ENCODE measurements at places on chromosomes 2 and 18.

DNA sequence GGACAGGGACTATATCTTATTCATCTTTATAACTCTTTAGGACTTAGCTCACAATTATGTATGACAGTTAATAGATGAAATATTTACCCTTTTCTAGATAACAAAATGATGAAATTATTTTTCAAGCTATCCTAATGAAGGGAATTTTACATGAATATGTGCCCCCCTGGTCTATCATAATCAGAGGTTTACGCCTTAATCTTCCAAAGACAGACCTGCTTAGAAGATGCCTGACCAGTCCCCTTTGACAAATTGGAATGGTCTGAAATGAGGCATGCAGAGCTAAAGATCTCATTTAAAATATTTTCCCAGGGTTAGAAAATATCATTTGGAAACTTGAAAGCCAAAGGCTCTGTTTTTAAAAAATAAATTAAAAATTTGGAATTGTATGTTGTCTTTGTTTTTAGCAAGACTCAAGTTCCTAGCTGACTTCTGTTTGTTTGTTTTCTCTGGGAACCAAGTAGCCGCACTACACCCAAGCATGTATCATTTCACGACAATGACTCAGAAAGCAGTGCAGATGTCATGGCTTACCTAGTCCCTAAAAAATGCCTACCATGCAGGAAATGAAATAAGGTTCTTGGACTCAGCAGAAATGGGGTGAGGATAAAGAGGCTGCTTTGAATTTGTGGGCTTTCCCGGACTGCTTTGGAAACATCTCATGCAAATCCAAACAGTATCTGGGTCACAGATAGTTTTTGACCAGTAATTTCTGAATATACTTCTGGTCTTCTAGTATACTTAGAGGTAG lies 162.1 kb downstream of the ZEB2 start:
- DNase-seq = no peak

DNA sequence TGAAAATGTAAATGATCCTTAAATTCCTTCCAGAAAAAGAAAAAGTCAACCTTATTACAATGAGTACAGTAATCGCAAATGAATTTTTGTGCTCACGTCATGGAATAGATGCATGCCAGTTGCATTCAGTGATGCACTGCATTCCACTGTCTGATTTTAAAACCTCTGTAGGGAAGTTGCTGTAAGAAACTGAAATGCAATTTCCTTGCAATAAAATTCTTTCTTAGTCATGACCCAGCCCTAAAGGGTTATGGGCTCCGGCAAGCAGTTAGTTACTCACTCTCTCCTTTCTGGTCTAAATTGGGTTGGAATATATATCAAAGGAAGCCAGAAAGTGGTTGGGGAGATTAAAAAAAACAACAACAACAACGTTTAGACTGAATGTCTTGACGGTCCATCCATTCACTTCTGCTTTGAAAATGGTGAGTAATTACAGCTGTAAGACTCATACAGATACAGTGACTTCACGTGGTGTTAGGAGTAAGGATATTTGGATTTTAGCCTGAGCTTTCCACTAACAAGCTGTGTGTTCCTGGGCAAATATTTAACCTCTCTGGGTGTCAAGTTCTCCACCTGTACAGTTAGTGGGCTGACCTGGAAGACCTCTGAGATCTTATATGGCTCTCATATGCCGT lies 8.6 kb upstream of the RND3 start:
- DNase-seq = no peak

- DNase-seq = no peak
Measured at GRCh38 chr18:62778976-62779869, 63.9 kb downstream of the PHLPP1 start.

GRCh38 chr2:234392041-234392615 lies 104.8 kb downstream of the ARL4C start:
- no peak for DNase-seq

- no peak for DNase-seq
Measured at GRCh38 chr2:209661286-209661894, 110.2 kb upstream of the UNC80 start.

DNA sequence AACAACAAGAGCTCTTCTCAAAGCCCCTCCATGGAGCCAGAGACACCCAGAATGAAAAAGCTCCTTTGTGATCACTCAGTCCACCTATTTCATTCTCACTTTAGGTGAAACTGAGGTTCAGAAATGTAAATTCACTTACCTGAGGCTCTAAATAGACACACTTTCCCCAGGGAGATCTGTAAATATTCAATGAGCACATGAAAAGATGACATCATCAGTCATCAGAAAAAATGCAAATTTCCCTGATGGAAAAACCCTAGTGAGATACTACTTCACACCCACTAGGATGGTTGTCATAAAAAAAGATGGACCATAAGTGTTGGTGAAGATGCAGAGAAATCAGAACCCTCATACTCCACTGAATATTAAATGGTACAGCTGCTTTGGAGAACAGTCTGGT lies 339.2 kb downstream of the EN1 start:
- no peak for DNase-seq

GRCh38 chr2:47867205-47867604 lies 39.1 kb downstream of the FBXO11 start:
- no peak for DNase-seq

DNA sequence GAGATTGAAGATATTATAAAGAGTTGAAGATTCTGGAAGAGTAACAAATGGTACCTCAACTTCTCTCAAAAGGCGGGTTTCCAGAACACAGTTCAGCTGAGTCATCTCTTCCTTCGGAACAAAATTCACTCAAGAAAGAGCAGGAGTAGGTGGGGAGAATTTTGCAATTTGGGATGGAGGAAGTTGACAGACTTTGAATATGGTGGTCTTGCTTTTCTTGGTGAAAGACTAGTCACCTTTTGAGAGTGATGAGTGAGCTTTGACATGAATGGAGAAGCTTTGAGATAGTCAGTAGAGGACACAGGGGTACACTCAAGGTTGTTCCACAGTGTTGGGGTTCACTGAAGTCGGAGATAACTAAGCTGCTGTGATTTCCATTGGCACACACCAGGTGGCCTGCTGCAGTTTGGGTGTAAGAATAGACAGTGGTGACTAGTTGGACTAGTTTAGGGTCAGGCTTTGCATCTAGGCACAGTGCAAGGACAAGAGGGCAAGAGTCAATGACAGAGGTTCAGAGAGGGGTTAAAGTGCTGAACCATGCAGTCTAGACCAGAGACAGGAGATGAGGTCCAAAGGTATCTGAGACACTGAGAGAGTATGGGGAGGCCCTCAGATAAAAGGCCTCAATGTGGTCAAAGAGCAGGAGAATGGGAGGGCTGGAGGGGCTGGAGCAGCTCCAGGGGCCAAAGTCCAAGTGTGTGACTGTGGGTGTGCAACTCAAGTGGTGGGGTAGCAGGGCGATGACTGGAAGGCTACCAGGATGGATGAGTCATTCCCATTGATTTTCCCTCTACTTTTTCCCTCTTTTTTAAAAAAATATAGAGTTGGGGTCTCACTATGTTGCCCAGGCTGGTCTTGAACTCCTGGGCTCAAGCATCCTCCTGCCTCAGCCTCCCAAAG lies 7.7 kb downstream of the CCL20 start:
- no peak for DNase-seq

- DNase-seq = no peak
Measured at GRCh38 chr2:120678926-120679325, 56.7 kb upstream of the GLI2 start.

- DNase-seq = no peak
Measured at GRCh38 chr2:204251158-204251997, 293.9 kb upstream of the PARD3B start.

DNA sequence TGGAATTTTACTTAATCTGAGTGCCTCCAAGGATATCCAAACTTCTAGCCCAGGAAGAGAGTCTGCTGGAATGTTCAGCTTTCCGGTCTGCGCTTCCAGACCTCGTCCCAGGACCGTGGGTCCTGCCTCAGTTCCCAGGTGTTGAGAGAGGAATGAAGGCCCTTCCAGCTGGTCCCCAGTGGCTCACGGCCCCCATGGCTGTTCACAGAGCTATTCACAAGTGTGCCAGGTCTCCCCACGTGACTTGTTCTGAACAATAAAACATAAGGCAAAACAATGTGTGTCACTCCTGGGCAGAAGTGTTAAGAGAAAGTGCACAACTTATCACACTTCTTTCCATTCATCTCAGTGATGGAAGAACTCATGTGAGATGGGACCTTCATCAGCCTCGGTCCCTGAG lies 20.1 kb upstream of the TEX51 start:
- DNase-seq = no peak

DNA sequence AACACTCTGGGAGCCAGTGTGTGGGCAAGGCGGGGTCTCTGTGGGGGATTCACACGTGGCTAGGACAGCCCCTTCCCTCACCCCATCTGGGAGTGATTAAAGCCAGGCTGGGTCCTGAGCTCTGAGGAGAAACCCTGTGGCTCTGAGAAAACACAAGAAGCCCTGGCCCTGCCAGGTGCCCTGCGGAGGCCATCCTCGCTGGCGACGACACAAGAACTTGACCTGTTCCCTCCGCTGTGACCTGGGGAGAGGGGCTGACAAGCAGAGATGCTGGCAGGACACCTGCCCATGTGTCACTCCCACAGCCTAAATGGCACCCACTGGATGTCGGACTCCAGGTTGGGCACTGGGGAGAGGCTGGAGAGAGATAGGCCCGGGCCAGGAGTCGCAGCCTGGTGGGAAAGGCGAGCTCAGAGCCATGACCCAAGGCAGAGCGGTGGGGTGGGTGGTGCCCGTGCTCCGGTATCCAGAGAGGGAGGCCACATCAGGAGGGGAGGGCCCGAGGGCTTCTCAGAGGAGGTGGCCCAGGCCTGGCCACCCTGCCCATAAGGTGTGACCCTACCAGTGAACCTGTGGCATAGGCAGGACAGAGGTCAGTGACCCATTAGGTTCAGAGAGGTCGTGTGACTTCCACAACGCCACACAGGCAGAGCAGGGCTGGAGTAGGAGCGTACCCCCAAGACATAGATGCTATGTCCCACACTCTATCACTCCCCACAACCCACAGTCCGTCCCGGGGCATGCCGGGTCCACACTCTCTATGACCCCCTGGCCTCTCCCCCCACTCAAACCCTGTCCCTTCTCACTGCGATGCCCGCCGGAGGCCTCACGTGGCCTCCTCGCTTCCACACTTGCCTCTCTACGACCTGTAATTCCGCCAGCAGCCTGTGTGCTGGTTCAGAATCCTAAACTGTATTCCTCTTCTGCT lies 59.4 kb upstream of the HPCAL1 start:
- DNase-seq = no peak

DNA sequence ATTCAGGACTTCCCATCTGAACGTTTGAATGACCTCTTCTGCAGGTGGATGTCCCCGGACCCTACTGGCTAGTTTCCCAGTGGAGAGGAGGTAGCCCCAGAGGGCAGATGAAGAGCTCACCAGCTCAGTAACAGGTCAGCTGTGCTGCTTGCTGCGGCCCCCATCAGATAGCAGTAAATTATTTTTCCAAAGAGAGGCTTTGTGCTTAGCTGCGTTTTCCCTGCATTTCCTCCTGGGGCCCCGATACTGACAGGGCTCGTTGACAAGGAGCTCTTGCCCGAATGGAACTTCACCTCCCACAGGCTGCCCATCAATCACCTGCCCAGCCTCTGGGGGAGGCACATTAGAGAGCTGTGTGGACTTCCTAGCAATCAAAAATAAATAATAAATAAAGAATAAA lies 185.8 kb downstream of the DOK6 start:
- DNase-seq = no peak

DNA sequence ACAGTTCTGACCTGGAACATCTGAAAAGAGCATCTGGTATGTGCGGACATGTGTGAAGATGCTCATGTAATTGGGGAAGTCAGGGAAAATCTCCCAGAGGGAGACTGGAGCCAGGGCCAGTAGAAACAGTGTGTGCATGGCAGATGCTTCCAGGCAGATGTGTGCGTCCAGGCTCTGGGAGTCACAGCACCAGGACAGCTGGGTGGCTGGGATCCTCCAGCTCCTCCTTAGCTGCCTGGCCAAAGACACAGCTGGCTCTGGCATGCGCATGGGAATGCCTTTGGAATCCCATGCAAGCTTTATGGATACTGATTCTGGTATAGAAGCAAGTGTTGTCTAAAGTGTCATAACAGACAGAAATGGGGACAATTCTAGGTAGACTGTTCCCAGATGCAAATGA lies 369.7 kb downstream of the INSIG2 start:
- DNase-seq = no peak

GRCh38 chr2:100145893-100146656 lies 3.7 kb upstream of the AFF3 start:
- no peak for DNase-seq

GRCh38 chr2:146874260-146874658 lies 970.6 kb upstream of the ACVR2A start:
- no peak for DNase-seq

- no peak for DNase-seq
Measured at GRCh38 chr2:124121760-124122275, 96.7 kb downstream of the CNTNAP5 start.

GRCh38 chr2:15182275-15182674 lies 378.9 kb downstream of the NBAS start:
- no peak for DNase-seq

DNA sequence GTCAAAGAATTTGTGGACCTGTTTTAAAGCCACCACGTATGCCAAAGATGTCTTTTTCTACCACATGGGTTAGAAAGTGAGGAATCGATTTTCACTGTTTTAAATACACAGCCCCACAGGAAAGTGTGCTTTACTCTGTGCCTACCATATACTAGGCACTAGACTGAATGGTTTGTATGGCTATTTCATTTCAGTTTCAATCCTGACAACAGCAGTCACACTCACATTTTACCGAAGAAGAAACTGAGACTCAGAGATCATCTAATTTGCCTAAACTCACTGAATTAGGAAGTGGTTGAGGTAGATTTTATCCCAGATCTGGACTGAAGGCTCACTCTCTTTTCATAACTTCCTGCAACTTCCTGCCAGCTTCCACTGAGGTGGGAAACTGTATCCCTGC lies 176.4 kb downstream of the ALK start:
- no peak for DNase-seq

DNA sequence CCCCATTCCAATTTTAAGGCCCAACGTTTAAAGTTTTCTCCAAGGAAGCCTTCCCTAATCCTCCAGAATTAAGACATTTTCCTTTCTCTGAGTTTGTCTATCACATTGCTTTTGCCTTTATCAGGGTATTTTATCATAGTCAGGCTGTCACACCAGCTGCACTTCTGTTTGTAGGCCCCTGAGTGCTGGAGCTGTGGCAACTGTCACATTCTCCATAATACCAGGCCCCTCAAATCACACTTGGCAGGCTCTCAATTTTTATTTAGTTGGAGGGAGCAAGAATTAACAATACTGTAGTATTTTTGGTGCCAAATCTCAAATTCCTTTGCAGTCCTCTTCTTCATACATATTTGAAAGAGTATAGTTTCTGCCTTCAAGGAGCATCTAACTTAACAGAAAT lies 122.2 kb downstream of the FSHR start:
- DNase-seq = no peak

DNA sequence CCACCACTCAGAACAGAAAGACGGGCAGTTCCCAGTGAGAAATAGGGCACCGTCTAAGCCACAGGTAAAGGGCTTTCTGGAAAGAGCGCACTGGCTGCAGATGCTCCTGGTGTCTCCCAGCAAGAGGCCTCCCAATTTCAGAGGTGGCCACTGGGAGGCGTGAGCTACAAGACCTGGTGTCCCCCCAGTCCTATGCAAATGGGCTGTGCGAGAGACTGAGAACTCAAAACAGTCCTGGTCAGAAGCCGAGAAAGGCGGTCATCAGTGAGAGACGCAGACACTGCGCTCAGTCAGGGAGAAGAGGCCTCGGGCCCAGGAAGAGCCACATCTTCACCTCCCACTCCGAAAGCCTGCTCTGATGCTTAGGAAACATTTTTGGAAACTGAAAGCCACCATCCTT lies 179.5 kb downstream of the EIPR1 start:
- DNase-seq = no peak

Data from stimulated activated CD8-positive, alpha-beta memory T cell treated with anti-CD3 and anti-CD28 coated beads, Interleukin-15, amount 100 ng/mL, for 24 hours (primary cell).